ENCODE measurements at places on chromosomes 13 and 19. TPM values are rescaled to one million over a fixed set of nuclear protein-coding genes. Genes with fewer than 3 reads are reported as not detected.

DNA sequence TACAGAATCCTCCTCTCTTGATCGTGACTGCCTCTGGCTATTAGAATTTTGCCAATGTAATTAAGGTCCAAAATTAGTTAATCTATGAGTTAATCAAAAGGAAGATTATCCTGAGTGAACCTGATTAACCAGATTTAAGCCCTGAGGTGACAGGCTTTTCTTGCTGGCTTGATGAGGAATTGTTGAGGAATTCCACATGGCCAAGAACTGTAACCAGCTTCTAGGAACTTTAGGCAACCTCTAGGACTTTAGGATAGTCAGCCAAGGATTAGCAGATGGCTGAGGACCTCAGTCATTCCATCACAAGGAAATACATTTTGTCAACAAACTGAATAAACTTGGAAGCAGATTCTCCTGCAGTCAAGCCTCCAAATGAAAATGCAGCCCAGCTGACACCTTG, 84.8 kb downstream of the STOML3 start:
- no peaks in the 10 kb centered on the region for H3K36me3 ChIP-seq
- no peak overlapping the region for H3K4me3 ChIP-seq
- H3K27ac ChIP-seq, result no peak overlapping the region
- no peak for DNase-seq
- no peaks in the 10 kb centered on the region for H3K4me1 ChIP-seq

- H3K36me3 ChIP-seq, result no peaks in the 10 kb centered on the region
- H3K4me1 ChIP-seq, result peaks cover 34% of the 10 kb centered on the region
- H3K4me3 ChIP-seq, result no peak overlapping the region
- no peaks in the 10 kb centered on the region for H3K27me3 ChIP-seq
Observed at GRCh38 chr13:29562786-29563438, 32.6 kb downstream of the SLC7A1 start.

DNA sequence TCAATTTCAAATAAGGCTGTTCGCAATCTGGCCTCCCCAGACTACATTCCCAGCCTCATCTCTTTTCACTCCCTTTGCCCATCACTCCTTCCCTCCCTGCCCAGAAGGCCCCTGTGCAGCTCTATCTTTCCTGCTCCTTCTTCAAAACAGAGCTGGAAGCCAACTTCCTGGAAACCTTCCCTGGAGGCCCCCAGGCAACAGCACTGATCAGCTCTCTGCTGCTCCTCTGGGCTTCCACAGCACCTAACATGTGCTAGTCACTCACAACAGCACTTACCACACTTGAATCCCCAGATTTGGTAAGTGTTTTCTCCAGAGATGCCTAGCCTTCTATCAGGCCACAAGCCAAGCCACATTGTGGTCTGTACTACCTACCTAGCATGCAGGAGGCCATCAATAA, 9.5 kb downstream of the SMAD9 start:
- H3K27ac ChIP-seq, result no peak overlapping the region
- no peak overlapping the region for H3K4me3 ChIP-seq
- H3K27me3 ChIP-seq, result no peaks in the 10 kb centered on the region
- DNase-seq, result no peak

DNA sequence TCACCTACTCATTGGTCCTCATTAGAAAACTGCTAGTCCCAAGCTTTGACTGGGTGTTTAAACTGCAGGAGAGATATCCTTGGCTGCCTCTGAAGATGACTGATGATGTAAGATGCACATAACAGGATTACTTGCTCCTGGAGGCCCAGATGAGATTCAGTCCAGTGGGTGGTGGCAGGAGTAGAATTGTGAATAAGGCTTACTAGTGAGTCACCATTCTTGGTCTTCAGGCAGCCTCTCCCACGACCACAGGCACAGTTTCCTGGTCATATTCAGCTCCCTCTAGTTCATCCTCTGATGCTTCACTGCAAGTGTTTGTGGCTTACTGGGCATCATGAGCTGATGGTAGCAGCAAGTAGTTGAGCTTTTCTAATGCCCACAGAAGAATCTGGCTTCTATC, 12.1 kb downstream of the SERTM1 start:
- H3K27me3 ChIP-seq, result peaks cover 16% of the 10 kb centered on the region
- no peaks in the 10 kb centered on the region for H3K4me1 ChIP-seq
- no peak for DNase-seq

DNA sequence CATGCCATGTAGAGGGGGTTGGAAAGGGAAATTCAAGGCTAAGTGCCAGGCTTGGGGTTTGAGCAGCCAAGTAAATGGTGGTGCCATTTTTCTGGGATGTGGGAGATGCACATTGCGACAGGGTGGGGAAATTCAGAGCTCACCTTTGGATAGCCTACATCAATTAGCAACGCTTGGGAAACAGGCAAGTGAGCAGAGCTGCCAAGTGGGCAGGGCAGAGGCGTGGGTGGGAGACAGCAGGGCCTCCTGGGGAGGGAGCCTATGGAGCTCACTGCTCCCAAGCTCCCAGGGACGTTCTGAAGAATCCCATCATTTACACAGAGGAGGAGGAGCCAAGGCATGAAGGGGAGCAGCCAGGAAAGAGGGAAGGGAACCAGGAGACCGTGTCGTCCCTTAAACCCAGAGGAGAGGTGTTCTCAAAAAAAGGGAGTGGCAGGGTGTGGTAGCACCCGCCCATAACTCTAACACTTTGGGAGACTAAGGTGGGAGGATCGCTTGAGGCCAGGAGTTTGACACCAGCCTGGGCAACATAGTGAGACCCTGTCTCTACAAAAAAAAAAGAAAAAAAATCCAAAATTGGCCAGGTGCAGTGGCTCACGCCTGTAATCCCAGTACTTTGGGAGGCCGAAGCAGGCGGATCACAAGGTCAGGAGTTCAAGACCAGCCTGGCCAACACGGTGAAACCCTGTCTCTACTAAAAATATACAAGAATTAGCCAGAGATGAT, 11.5 kb upstream of the CCNE1 start:
- H3K27me3 ChIP-seq, result no peaks in the 10 kb centered on the region
- H3K4me3 ChIP-seq, result no peak overlapping the region
- H3K4me1 ChIP-seq, result no peaks in the 10 kb centered on the region
- no peak for DNase-seq
- H3K36me3 ChIP-seq, result no peaks in the 10 kb centered on the region

ZNF444 gene
- 41.6 TPM for total RNA-seq

LILRB1 gene
- total RNA-seq, result not detected

PSG1 gene
- not detected for total RNA-seq

Data from osteocyte (in vitro differentiated cells).